ENCODE measurements at places on chromosomes 16 and 17. TPM values are rescaled to one million over a fixed set of nuclear protein-coding genes. Genes with fewer than 3 reads are reported as not detected.

The TLCD3A gene
- total RNA-seq, result 26.9 TPM

The TPSG1 gene
- total RNA-seq, result not detected

The TBC1D3I gene
- total RNA-seq, result 0.14 TPM

The KRTAP9-4 gene
- not detected for total RNA-seq

The FADS6 gene
- not detected for total RNA-seq

The HSD11B2 gene
- total RNA-seq, result not detected

The FAAP100 gene
- 17.5 TPM for total RNA-seq

The WFDC1 gene
- total RNA-seq, result not detected

The ARL2BP gene
- 94.5 TPM for total RNA-seq

The ZNF423 gene
- total RNA-seq, result 0.73 TPM

Data from pulmonary artery endothelial cell (primary cell).